ENCODE measurements at places on chromosomes 6 and 20.

DNA sequence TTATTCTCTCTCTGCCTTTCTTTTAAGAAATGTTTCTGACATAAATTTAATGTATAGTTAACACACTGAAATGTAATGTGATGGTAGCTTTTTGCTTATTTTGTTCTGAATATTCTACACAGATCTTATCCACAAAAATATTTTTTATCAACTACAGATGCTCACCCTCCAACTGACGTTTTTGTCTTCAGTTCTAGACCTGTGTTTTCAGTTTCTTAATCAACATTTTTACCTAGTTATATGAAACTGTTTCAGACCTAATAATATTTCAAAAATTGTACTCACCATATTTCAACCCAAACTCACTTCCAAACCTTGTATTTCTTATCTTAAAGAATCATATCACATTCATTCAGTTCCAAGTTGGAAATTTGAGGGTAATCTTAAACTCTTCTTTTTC is 452.8 kb downstream of the RFPL4B start:
- no peaks in the 10 kb centered on the region for H3K27me3 ChIP-seq
- no peaks in the 10 kb centered on the region for H3K4me1 ChIP-seq
- no peak overlapping the region for H3K4me3 ChIP-seq
- no peak overlapping the region for H3K27ac ChIP-seq

DNA sequence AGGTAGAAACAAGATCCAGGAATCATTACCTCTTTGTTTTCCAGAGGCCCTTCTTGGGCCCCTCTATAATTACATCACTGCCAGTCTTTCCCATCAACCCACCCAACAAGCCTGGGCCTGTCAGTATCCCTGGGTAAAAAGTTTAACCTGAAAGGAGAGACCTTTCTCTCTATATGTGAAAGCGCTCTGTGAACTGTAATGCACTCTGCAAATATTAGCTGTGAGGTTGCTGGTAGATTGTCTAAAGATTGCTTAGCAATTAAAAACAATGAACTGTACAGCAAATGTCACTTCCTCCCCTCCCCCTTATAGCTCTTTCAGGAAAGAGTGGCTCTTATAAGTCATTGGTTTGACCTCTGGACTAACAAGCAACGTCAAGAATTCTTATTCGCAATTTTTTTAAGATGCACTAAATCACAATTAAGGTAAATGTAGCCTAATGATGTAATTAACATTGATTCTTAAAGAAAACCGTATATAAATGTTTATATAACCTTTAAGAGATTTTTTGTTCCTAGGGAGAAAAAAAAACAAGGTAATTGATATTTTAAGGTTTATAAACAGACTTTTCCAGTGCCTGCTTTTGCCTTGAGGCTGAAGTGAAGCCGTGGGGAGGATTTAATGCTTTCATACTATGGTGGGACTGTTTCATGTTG is 18.4 kb downstream of the ECT2L start:
- no peak overlapping the region for H3K4me3 ChIP-seq
- no peak overlapping the region for H3K27ac ChIP-seq
- H3K4me1 ChIP-seq = peaks cover 27% of the 10 kb centered on the region
- no peak for DNase-seq

- H3K4me3 ChIP-seq = no peak overlapping the region
- H3K4me1 ChIP-seq = no peaks in the 10 kb centered on the region
- no peaks in the 10 kb centered on the region for H3K36me3 ChIP-seq
- DNase-seq = no peak
- peaks cover 4% of the 10 kb centered on the region for H3K27me3 ChIP-seq
Measured at GRCh38 chr6:56335726-56336125, 88.3 kb upstream of the COL21A1 start.

DNA sequence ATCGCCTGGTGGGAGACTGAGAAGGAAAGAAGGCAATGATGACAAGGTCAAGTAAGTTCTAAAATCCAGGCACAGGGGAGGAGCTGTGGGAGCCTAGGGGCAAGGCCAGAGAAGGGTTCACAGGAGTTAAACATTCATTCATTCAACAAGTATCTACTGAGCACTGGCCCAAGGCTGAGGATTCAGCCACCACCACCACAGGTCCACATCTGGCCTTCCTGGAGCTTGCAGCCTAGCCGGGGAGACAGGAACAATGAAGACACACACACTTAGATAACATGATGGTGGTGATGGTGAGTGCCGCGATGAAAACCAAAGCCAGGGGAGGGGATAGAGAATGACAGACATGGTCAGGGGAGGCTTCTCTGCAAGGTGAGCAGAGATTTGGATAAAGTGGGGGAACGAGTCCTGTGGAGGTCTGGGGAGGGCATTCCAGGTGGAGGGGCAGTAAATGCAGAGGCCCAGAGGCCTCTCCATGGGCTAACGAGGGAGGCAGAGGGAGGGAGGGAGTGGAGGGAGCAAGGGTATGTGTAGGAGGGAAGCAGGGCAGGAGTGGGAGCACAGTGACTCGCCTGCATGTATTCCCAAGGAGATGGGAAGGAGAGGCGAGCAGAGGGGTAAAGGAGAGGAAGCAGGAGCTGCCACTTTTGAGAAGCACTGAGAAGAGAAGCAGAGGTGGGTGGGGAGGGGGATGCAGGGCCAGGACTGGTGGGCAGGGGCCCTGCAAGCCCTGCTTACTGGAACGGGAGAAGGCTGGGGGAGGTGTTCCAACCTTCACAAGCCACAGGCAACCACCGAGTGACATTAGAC is 10.5 kb upstream of the RSPO4 start:
- no peak overlapping the region for H3K27ac ChIP-seq
- H3K4me3 ChIP-seq = no peak overlapping the region
- H3K27me3 ChIP-seq = peaks cover 14% of the 10 kb centered on the region
- no peaks in the 10 kb centered on the region for H3K36me3 ChIP-seq
- DNase-seq = no peak
- H3K4me1 ChIP-seq = no peaks in the 10 kb centered on the region

- no peaks in the 10 kb centered on the region for H3K36me3 ChIP-seq
- H3K4me3 ChIP-seq = no peak overlapping the region
- H3K27me3 ChIP-seq = peaks cover 16% of the 10 kb centered on the region
- no peak overlapping the region for H3K27ac ChIP-seq
- H3K4me1 ChIP-seq = no peaks in the 10 kb centered on the region
Measured at GRCh38 chr6:113823916-113824315, 33.2 kb upstream of the MARCKS start.

DNA sequence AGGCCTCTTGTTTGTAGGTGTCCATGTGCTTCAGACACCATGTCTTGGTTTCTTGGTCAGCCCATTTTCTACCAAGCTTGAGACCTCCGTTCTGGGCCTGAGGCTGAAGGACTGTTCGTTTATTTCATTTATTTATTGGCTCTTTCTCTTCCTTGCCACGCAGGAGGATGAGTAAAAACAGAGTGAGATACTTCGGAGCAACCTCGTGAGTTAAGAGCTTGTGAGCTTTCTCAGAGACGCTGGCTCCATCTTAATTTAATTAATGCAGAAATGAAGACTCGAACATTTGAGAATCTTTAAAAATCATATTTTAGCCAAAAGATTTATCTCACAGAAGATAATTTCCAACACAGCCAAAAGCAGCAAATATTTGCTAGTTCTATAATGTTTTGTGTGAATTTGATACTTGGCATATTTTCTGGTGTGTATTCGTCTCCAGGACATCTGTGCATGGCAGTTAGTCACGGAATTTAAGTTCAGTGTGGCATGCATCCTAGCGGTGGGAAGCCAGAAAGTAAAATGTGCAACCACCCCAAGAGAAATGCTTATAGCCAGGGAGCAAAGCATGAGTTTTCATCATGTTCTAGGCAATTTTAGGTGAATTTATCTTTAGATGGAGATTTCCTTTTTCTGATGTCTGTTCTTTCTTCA is 76.0 kb downstream of the THBS2 start:
- no peak overlapping the region for H3K4me3 ChIP-seq
- DNase-seq = no peak
- no peaks in the 10 kb centered on the region for H3K36me3 ChIP-seq
- H3K27me3 ChIP-seq = peaks cover 5% of the 10 kb centered on the region
- H3K27ac ChIP-seq = no peak overlapping the region

- no peak for DNase-seq
- H3K4me1 ChIP-seq = no peaks in the 10 kb centered on the region
- H3K27me3 ChIP-seq = peaks cover 30% of the 10 kb centered on the region
- H3K27ac ChIP-seq = no peak overlapping the region
- H3K36me3 ChIP-seq = no peaks in the 10 kb centered on the region
Measured at GRCh38 chr6:106749609-106750008, 120.2 kb downstream of the QRSL1 start.

DNA sequence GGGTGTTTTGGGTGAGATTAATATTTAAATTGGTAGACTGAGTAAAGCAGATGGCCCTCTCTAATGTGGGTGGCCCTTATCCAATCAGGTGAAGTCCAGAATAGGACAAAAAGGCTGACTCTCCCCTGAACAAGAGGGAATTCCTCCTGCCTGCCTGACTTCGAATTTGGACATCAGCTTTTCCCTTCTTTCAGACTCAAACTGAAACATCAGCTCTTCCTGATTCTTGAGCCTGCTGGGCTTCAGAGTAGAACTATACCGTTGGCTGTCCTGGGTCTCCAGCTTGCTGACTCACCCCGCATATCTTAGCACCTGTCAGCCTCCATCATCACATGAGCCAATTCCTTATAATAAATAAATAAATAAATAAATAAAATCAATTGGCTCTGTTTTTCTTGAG is 15.0 kb upstream of the TGM6 start:
- H3K4me1 ChIP-seq = no peaks in the 10 kb centered on the region
- peaks cover 27% of the 10 kb centered on the region for H3K27me3 ChIP-seq
- no peak overlapping the region for H3K27ac ChIP-seq
- H3K4me3 ChIP-seq = no peak overlapping the region
- H3K36me3 ChIP-seq = no peaks in the 10 kb centered on the region

DNA sequence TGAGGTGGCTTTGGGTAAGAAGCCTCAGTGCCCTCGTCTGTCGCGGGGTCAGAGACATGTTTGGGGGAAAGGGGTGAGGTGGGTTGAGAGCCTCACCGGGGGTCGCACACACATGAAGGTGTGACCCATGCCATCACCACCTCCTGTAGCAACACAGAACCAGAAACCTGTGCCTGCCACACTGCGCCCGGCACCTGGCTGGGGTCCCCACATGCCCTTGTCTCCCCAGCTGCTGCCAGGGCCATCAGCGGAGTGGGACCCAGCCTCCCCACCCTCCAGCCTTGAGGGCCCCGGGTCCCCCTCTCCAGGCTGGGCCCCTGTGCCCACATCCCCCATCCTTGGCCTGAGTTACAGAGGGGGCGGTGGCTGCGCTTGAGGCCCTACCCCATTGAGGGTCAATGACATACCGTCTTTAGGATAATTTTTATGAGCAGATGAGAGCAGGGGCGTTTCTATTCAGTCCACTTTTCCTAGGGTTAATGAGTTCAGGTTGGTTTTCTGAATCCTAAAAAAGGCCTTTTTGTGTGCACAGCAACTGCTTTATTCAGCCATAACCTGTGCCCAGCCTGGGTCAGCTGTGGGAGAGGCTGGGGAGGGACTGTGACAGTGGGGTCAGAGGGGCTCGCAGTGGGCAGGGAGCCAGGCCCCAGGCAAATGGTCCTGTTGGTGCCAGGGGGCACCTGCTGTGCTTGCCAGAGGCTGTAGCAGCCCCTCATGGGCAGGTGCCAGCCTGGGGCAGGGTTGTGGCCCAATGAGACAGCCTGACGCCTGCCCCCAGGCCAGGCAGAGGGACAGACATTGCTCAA is 19.4 kb downstream of the APCDD1L start:
- H3K4me3 ChIP-seq = no peak overlapping the region
- H3K27ac ChIP-seq = no peak overlapping the region
- DNase-seq = no peak

DNA sequence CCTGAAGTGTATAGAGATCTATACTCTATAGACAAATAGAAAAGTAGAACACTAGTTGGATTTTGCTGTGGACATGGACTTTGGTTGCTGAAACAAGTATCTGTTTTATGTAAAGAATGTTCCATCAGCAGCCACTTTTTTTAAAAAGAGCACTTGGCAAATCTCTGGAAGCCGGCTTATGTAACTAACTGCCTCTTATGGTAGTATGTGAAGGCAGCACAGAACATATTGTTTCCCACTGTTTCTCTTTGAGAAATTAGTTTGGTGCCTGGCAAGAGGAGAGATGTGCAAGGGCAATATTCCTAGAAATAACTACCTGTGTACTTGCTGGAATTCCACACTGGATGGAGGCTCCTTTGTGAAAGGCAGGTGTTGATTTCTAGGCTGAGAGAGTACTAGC is 242.3 kb upstream of the PREP start:
- H3K36me3 ChIP-seq = peaks cover 67% of the 10 kb centered on the region
- no peak overlapping the region for H3K4me3 ChIP-seq
- no peak for DNase-seq
- H3K27me3 ChIP-seq = no peaks in the 10 kb centered on the region
- peaks cover 76% of the 10 kb centered on the region for H3K4me1 ChIP-seq
- peak overlapping the region; percentile 98 for H3K27ac ChIP-seq

DNA sequence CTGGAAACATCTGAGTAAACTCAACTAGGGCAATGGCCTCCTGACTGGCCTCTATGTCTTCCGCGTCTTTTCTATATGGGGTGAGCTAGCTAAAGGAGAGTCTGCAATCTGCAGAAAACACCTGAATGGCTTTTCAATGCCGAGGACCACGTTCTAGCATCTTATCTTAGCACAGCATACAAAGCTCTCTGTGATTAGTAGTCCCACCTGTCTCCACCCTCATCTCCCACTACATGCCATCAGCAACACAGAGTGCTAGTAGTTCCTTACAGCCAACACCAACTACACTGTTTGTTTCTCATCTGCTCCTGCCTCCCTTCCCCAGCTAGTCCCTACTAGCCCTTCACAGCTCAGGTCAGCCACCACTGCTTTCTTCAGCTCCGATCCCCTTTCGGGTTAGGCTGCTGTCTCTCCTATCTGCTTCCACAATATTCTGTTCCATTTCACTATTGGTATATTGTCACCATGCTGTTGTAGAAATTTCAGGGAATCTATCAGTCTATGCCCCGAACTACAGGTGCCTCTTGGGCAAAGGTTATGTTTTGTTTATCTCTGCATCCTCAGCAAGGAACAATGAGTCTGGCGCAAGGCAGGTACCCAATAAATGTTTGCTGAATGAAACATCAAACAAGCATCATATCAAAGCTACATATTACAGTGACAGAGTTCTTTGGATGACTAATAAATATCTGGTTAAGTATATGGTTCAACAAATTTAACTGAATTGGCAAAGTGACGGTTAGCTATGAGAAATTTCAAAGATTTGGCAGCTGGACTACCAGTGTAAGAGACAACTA is 12.2 kb downstream of the LYRM4 start:
- H3K27ac ChIP-seq = no peak overlapping the region
- peaks cover 5% of the 10 kb centered on the region for H3K4me1 ChIP-seq
- H3K4me3 ChIP-seq = no peak overlapping the region
- no peaks in the 10 kb centered on the region for H3K27me3 ChIP-seq

GRCh38 chr20:8875586-8875985 is 193.3 kb upstream of the PLCB4 start:
- no peak overlapping the region for H3K4me3 ChIP-seq
- no peak overlapping the region for H3K27ac ChIP-seq
- H3K4me1 ChIP-seq = no peaks in the 10 kb centered on the region
- H3K36me3 ChIP-seq = no peaks in the 10 kb centered on the region
- DNase-seq = no peak

GRCh38 chr6:148508401-148509041 is 165.9 kb downstream of the SASH1 start:
- no peak for DNase-seq
- no peak overlapping the region for H3K27ac ChIP-seq
- H3K27me3 ChIP-seq = peaks cover 33% of the 10 kb centered on the region
- no peak overlapping the region for H3K4me3 ChIP-seq
- H3K36me3 ChIP-seq = no peaks in the 10 kb centered on the region
- H3K4me1 ChIP-seq = no peaks in the 10 kb centered on the region

All from activated CD4-positive, alpha-beta memory T cell treated with anti-CD3 and anti-CD28 coated beads, Interleukin-2, amount 10 ng/mL, durations not matched to agents 7 days and 5 days (primary cell).